ENCODE measurements at places on chromosomes 5 and 9.

GRCh38 chr5:143219696-143220095, 183.8 kb downstream of the NR3C1 start:
- DNase-seq = no peak

GRCh38 chr5:93088592-93089389, 492.2 kb downstream of the NR2F1-AS1 start:
- DNase-seq = no peak

GRCh38 chr9:99169982-99170761, 51.6 kb downstream of the ALG2 start:
- DNase-seq = peak; percentile 29

DNA sequence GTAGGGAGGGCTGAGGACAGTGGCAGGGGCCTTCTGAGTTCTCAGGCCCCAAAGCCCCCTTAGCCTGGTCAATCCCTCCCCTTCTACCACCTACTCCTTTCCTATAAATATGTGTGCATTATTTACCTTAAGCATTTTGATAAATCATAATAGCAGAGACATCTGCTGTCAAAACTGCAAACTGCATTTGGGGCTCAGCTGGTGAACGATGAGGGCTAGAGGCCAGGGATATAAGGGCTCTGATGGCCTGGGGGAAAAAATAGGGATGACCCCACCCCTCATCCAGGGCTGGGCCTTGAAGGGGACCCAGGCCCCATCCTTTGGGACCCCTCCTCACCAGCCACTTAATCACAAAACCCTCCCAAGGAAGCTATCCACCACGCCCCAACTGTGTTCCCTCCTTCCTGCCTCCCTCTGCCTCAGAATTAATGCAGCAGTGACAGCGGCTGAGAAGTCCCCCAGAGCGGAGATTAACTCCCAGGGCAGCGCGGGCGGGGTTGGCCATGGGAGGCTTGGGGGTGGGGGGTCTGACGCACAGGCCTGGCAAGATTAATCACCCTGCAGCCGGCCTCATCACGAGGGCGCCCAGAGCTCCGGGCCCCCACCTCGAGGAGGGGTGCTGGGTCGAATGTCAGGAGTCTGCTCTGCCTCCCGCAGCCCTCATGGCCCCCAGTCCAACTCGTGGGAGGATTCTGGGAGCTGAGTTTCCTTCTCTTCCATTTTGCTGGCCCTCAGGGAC, 42.1 kb downstream of the CXXC5 start:
- DNase-seq = no peak

DNA sequence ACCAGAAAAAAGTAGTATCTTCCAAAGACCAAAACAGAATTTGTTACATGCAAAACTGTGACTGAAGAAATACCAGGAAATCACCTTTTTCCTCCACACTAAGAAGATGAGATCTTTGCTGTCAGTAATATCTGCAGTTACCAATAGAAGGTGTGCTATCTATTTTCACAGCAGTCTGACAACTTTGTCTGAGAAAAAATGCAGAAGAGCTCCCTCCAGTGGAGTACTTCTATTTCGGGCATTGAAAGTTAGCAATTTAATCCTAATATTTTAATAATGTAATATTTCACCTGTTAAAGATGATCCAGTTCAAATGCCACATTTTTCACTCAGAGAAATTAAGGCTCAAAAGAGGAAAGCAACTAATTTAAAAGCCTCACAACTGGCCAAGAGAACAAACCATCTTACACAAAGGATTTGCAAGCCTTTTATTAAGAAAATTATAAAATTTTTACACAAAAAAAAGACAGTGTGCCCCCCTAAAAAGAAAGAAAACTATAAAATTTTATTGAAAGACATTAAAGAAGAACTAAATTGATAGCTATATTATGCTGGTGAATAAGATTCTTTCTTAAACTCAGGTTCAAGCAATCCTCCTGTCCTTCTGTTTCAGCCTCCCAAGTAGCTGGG, 50.6 kb downstream of the DEPDC1B start:
- DNase-seq = no peak

DNA sequence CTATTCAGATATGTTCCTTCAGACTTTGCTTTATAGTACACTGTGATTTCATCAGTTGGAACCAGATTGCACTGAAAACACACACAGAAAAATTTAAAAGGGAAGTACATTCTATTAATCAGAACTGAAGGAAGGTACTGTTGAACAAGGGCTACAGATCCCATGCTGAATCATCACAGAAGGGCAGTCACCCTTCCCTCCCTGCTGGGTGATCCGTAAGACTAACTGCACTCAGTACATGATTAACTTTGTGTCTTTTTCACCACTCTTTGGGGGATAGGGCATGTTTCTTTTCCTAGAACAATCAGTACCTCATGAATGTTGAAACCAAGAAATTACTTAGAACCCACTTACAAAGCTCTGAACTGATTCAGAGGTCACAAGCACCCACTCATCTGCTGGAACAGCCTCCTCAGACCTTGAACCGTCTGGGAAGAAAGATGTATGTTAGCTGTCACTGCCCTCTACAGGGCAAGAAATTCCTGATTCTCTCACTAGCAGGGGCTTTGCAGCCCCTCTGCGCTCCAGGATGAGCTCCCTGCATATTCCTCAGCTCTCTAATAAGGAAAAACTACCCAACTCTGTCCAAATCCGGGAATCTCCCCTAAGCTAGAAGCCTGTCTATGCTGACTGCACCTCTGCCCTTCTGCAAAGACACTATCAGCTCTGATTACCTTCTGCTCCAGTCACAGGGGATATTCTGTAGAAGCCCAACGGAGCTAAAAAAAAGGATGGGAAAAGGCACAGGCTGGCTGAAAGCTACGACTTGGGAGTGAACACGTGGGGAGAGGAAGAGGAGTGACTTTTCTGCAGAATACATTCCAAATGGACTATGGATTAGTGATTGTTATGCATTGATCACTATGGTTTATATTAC, 51.0 kb downstream of the IARS1 start:
- no peak for DNase-seq

- no peak for DNase-seq
These were observed 191.6 kb upstream of the MSX2 start for GRCh38 chr5:174532455-174533453.

DNA sequence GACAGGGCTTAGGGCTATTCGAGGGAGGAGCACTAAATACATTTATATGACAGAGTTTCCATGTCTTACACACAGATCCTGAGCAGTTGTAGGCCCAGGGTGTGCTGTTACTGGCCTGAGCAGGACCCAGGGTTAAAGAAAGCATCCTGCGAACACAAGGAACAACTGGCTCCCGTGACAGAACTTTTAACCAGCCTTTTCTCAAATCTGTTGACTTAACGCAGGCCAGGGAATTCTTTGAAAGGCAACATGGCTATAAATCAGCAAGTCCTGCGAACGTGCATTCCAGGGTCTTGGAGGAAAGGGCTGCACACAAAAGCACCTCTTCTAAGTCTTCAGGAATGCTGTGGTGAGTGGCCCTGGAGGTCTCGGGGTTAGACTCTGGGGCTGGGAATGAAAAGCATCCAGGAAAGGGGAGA, 45.2 kb upstream of the ANKRD55 start:
- no peak for DNase-seq

DNA sequence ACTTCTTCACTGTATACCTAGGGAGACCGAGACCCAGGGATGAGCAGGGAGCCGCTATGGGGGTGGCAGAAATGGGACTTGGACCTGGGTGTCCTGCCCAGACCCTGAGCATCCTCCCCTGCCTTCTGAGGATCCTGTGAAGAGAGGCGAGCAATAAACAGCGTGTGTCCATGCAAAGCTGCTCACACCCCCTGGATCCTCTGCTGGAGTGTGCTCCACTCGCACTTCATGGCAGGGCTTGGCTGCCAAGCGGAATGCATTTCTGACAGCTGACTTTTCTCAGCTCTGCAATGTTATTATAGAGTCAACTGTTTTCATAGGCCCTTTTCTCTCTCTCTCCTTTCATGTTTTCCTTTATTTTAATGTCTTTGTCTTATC, 31.0 kb upstream of the ALDH1B1 start:
- no peak for DNase-seq

DNA sequence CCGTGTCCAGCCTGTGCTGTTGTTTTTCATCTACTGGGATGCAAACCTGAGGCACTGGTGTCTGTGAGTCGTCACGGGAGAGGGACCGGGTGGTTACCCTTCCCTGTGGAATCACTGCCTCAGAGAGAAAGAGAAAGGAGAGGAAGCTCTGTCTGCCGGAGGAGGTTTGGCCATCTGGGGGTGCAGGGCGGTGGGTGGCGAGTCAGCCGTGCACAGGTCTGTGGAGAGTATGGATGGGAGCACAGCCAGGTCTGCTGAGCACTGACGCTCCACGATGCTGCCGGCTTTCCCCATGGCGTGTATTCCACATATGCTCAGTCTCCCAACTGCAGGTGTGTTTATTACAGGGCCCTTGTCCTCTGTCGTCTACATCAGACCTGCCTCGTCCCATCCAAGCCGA, 395.2 kb upstream of the IRX4 start:
- no peak for DNase-seq

- peak; percentile 98 for DNase-seq
These were observed 36.8 kb upstream of the TEX48 start for GRCh38 chr9:114718801-114719221.

All from stimulated activated effector memory CD8-positive, alpha-beta T cell treated with anti-CD3 and anti-CD28 coated beads, Interleukin-12 subunit alpha, Interleukin-12 subunit beta, amount 100 ng/mL, for 72 hours (primary cell).